Astrocyte of the cerebellum (primary cell): ENCODE measurements at places on chromosomes 16 and 17.

GRCh38 chr17:36849871-36850348 is 87.4 kb upstream of the LHX1 start:
- DNase-seq = peak; percentile 9

DNA sequence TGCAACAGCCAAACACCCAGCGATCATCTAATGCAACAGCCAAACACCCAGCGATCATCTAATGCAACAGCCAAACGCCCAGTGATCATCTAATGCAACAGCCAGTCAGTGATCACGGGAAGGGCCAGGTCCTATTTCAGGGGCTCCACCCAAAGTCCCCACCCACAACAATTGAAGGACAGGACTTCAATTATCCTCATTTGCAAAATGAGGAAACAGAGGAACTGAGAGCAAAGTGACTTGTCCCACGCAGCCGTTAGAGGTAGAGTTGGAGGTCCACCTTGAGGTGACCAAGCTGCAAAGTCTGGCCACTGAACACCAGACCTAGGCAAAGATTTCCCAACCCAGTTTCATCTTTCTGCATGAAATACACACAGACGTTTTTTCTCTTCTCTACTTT is 3.7 kb downstream of the ZG16B start:
- no peak for DNase-seq

DNA sequence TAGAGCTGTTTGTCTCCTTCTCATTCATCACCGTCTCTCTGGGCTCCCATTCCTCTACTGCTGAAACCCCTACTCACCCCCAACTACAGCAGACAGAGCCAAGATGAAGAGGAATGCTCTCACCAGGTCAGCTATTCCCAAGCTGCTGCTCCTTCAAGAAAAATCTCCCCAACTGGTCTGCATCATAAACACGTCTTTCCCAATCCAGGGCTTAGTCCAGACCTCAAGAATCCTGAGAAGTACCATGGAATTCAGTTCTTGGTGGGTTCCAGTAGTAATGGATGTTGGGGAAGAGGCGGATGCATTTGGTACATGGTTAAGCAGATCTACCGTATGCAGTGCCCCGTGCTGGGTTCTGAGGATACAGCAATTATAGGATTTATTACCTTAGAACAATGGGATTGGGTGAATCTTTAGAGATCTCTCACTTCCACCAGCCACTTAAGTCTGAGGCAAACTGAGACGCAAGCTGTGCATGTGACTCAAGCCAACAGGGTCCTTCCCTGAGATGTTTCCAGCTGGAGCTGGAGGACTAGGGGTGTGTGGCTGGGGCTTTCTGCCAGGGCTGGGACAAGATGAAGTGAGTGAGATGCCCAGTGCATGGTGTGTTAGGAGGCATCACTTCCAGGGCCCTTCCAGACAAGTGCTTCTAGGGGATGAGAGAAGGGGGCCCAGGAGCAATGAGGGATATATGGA is 232.7 kb upstream of the CDH5 start:
- no peak for DNase-seq

- DNase-seq = no peak
Measured at GRCh38 chr17:1616101-1616500, 12.5 kb downstream of the SLC43A2 start.

DNA sequence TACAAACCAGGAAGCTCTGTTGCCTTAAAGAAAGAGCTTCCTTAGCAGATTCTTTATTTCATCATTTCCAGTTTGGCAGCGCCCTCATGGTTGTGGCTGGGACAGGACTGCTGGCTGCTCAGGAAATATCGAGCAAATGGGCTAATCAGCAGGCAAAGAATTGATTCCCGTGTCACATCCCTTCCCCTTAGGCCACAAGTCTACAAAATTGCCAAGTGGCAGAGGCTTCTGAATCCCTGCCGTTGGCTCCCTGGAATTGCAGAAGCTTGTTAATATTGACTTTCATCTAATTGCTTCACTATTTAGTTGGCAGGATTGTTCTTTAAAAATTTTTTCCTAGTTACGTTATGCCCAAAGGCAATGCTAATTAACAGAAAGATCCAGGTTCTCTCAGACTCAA is 456.3 kb upstream of the ERCC4 start:
- no peak for DNase-seq

- peak; percentile 33 for DNase-seq
Measured at GRCh38 chr17:75238684-75239191, 22.7 kb downstream of the GGA3 start.

GRCh38 chr17:58084317-58084981 is 1.2 kb downstream of the DYNLL2 start:
- no peak for DNase-seq

DNA sequence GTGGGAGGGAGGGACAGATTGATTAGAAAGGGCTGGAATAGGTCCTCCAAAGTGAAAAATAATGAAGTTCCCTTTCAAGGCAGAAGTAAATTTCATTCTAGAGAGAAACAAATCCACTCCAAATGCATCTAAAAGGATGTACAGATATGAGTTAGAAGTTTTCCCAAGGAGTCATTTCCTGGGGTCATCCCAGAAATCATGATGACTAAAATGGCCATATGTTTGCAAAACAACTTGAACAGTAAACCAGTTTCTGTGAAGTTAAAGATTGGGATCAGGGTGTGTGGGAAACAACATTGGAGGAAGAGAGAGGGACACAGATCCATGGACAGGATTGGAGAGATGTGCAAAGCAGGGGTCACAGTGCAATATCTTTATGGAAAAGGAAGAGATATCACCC is 32.5 kb upstream of the ARHGAP44 start:
- no peak for DNase-seq

- no peak for DNase-seq
Measured at GRCh38 chr16:49081554-49081953, 200.1 kb downstream of the CBLN1 start.

DNA sequence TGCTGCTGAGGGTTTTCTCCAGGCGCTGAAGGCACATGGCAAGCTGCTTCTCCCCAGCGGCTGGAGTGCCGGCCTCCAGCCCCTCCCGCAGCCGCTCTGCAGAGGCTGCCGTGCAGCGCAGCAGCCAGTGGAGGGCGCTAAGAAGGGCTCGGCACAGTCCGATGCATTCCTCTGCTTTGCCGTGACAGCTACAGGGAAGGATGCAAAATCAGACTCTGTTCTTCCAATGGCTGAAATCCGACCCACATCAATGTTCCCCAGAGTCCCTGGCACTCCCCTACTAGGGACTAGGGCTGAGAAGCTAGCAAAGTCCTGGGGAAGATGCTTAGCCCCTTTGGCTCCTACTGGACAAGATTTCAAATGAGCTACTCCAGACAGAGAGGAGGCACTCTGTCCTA is 19.0 kb downstream of the MED24 start:
- DNase-seq = no peak

- DNase-seq = no peak
Measured at GRCh38 chr16:11350921-11351335, 5.7 kb downstream of the RMI2 start.

DNA sequence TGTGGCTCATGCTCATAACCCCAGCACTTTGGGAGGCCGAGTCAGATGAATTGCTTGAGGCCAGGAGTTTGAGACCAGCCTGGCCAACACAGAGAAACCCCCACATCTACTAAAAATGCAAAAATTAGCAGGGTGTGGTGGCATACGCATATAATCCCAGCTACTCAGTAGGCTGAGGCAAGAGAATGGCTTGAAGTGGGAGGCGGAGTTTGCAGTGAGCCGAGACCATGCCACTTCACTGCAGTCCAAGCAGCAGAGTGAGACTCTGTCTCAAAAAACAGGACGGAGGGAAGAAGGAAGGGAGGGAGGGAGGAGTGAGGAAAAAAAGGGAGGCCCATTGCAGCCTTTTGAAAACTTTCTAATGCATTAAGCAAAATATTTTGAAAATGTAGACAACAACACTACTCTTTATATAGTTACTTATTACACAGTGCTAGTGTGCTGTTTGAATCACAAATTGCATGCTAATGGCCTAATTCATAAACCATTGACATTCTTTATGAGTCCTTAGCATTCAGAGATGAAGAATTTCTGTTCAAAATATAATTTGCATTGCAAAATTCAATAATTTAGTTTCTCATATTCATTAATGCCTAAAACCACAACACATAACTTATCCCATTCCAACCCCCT is 59.4 kb downstream of the TMEM114 start:
- DNase-seq = no peak

GRCh38 chr16:83258366-83258928 is 549.3 kb upstream of the HSBP1 start:
- no peak for DNase-seq

- DNase-seq = no peak
Measured at GRCh38 chr17:55806745-55807495, 56.1 kb downstream of the PCTP start.

GRCh38 chr16:82070656-82071369 is 35.8 kb downstream of the HSD17B2 start:
- no peak for DNase-seq

GRCh38 chr16:14600164-14600563 is 29.9 kb downstream of the PARN start:
- DNase-seq = peak; percentile 37

DNA sequence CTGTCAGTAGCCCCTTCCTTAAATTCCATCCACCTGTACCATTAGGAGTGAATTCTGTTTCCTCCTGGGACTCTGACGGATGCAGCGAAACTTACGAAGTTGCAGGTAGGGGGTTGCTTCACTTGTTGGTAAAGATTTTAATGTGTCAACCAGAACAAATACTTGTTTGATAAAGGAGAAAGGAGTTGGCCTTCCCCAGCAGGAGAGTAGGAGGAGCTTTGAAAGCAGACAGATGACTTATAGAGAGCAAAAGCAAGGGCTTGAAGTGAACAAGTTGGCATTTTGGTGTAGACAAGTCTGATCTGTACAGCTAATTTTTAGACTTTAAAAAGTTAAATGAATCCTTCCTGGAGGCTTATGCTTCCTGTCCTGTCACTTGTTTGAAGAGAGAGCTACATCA is 38.1 kb upstream of the PMFBP1 start:
- no peak for DNase-seq

DNA sequence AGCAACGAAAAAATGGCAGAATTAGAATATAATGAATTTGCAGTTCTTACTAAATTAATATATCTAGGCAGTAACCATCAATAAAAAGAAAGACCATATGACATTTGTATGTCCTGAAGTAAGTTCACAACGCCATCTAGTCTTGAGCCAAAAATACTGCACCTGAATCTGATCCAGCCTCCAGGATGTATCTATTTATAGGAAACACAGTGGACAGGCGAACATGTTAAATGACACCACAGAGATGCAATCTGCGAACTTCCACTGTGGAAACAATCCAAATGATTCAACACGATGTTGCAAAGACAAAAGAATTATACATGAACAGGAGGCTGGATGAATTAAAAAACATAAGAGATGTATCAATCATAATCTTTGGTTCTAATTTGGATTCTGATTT is 197.6 kb downstream of the CDH13 start:
- DNase-seq = no peak

DNA sequence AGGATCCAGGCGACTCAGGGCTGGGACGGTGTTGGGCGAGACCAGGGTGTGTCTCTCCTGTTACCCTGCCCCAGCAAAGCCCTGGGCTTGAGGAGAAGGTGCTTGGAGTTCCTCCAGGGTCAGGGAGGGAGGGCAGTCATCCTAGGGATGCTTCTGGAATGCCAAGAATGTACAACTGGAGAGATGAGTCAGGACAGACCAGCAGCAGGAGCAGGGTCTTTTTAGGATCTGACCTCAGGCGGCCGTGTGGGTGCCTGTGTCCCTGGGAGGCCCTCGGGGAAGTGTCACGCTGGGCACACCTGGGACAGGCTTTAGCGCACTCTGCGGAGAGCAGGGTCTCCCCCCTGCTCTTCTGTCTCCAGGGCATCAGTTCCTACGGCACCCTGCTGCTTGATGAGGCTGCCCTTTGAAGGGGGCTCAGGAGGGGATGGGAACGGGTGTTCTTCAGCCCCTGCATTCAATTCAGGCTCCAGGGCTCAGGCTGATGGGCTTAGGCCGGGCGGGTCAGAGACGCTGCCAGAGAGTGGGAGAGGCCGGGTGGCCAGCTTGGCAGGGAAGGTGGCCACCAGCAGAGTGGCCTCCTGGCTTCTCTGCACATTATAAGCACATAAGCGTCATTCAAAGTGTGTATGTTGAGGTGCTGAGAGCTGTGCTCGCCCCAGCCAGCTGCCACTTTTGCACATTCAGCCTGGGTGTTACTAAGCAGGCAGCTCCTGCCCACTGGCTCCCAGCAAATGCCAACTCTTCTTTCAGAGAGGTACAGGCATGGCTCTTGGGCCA is 8.4 kb upstream of the MTSS2 start:
- DNase-seq = peak; percentile 44

- no peak for DNase-seq
Measured at GRCh38 chr16:24070851-24071250, 185.3 kb upstream of the CACNG3 start.

DNA sequence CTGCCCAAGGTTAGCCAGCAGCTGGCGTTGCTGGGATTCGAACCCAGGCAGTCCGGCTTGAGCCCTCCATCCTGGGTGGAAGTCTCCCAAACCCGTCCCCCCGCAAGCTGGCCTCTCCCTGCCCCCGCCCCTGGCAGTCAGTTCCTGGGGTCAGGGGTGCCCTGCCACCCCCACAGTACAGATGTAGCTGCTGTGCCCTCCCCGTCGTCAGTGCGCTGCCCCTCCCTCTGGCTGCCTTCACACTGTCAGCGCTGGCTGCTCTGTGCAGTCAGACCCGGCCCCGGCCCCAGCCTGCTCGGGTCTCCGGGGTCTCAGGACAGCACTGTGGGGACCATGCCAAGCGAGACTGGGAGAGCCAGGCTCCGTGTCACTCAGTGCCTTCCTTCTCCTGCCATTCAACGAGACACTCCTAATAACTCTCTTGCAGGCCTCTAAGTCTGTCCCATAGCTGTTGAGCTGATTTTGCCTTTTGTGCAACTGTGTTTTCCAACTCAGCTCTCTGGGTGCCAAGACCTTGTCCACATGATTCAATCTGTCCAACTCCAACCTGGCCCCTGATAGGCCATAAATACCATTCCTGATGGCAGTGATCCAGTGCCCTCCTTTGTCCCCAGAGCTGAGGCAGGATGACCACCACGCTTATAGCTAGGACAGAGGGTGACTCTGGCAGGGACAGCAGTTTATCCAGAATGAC is 55.5 kb upstream of the IL34 start:
- no peak for DNase-seq

DNA sequence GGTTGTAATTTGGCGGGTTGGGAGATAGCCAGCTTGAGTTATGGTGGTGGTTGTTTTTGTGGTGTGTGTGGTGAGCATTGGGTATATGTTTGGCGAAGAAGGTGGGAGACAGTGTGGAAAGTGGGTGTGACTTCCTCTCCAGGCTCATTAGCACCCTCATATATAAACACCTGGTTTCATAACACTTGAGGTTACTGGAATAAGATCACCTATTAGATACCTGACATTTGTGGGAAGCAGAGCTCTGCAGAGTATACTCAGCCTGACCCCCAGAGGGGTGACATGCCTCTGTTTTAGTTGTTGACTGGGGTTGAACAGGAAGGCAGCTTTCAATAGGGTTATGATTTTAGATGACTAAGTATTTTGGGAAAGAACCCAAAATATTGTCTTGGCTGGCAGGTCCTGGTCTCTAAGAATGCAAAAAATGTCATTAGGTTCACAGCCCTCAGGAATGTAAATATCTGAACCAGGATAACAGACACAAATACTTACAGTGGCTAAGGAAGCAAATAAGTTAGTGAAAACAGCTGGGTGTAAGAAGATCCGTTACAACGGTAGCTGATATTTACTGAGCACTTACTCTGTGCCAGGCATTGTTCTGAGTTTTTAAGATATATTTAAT is 18.3 kb upstream of the EFCAB13 start:
- DNase-seq = peak; percentile 96

GRCh38 chr16:77785373-77785764 is 3.0 kb upstream of the VAT1L start:
- DNase-seq = no peak
